Activated naive CD8-positive, alpha-beta T cell treated with anti-CD3 and anti-CD28 coated beads for 36 hours (primary cell): ENCODE measurements at places on chromosomes 16 and 17. TPM values are rescaled to one million over a fixed set of nuclear protein-coding genes. Genes with fewer than 3 reads are reported as not detected.

GRCh38 chr17:83144421-83145357, 65.3 kb downstream of the METRNL start:
- DNase-seq, result no peak

DNA sequence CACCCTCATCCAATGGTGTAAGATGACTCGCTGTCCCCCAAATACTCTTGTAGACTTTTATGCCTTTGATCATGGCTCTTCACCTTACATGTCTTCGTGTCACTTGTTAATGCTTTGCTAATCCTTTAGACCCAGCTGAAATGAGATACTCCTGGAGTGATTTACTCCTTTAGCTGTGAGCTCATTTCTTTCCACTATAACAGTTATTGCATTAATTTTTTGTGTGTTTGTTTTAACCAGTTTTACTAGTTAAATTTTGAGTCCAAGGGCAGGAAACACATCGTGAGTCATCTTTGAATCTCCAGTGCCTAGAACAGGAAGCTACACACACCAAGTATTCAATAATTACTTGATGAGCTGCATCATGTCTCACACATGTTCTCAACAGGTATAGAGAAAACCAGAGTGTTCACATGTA, 6.5 kb upstream of the CTCF start:
- no peak for DNase-seq

DNA sequence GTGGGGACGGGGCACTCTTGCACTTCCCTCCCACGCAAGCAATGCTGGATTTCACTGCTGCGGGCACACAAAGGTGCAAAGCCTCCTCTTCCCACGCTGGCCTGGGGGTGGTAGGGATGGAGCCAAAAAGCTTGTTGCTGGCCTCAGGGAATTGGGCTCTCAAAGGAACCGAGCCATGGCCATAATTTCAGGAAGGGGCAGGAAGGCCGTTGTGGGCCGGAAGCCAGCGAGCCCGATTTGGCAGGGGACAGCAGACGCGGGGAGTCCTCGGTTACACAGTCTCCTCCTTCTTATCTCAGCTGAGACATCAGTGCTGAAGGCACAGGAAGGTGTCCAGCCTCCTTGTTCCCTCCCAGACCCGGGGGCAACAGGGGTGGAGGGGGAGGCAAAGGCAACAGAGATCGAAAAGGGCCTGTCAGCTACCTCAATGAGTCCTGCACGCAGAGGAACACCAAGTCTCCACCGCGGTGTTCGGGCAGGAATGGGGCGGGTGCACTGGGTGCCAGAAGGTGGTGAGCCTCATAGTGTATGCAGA, 59.5 kb downstream of the SLFN11 start:
- peak; percentile 8 for DNase-seq

- DNase-seq, result no peak
Observed at GRCh38 chr17:74441537-74441936, 9.6 kb downstream of the GPRC5C start.

DNA sequence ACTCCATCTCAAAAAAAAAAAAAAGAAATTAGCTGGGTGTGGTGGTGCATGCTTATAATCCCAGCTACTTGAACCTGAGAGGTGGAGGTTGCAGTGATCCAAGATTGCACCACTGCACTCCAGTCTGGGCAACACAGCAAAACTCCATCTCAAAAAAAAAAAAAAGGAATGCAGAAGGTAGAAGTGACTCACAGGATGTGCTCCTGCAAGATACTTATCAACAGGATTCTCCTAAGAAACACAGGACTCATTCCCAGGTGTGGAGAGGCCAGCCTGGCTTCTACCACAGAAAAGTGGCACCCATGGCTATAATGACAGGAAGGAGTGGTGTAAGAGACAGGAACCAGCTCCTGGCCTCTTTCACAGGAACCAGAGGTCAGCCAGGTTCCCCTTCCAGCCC, 13.8 kb downstream of the ELMO3 start:
- no peak for DNase-seq

Gene C17orf113
- total RNA-seq, result 0.23 TPM

Gene GRAPL
- total RNA-seq, result 3.5 TPM

Gene SLC35G6
- total RNA-seq, result not detected

GRCh38 chr16:678209-678857, 1.9 kb upstream of the STUB1 start:
- no peak for DNase-seq

DNA sequence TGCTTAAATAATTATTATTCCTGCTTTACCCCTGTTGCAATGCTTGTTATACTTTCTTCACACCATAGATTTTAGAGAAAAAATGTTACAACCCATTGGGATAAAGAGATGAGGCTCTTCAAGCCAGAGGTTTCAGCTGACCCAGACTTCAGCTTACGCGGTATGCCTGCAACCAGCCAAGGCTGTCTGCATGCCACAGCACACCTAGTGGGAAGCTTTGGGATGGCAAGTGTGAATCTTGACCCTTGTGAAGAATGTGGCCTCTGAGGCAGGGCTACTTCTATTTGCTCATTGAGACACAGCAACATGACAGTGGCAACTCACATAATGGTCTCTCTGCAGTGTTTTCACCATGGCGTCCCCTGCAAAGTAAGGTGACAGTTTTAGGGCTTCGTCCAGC, 193.9 kb upstream of the PIRT start:
- no peak for DNase-seq

Gene UTS2R
- total RNA-seq, result not detected

DNA sequence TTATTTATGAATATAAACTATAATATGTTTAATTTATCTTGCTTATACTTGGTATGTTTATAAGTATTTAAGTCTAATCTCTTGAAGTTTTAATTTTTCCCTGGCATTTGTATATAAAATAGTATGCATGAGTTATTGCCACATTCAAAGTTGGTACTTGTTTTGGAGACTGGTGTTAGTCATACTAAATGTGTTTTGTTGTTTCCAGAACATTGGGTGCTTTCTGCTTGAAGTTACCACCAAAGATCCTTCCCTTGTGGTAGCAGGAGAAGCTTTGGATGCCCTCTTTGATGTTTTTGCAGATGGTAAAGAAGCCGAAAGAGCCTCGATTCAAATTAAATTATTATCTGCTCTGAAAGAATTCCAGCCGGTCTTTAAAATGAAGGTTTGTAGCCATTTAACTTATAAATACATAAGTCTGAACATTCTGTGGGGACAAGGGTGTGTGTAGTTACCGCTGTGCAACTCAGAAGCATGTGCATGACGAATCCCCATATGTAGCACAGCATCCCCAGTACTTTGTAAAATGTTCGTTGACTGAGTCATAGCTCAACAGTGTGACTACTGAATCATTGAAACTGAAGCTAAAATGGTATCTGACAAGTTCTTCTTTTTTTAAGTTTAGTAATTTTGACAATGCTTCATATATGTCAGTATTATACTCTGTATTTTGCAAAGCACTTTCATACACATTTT, 36.4 kb downstream of the HEATR3 start:
- DNase-seq, result no peak

DNA sequence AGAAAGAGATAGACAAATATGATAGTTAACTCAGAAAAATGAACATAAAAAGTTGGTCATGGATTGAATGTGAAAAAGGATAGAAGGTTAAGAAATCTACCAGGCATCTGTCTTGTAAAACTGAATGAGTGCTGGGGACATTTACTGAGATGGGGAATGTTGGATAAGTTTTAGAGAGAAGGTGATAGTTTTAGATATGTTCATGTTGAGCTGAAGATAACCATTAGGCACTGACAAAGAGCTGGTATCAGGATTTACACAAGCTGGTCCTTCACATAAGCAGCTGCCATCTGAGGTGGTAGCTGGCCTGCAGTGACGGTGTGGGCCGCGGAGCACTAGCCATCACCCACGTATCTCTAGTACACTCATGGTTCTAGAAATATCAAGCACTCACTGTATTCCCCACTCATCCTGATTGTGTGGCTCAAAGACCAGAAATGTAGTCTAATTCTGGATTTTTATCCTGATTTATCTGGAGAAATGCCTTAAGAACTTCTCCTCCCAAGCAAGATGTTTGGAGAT, 194.4 kb upstream of the KCNJ16 start:
- DNase-seq, result no peak

DNA sequence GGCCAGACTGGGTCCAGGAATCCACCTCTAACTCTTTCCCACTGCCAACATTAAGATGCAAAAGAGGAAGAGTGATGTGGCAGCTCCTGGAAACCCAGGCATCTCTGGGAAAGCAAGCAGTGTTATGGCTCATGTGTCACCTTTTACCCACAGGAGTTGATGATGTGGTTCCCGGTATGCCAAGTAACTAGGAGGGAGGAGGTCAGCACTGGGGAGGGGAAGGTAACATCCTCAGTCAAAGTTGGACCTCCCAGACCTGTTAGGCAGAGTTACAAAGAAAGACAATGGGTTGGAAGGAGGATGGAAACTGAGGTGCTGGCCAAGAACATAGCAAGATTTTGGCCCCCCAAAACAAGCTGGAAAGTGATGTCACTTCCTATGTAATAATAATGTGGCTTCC, 11.4 kb downstream of the KRABD2 start:
- no peak for DNase-seq

Gene SLC43A2
- 4.6 TPM for total RNA-seq

Gene LPO
- total RNA-seq, result not detected

DNA sequence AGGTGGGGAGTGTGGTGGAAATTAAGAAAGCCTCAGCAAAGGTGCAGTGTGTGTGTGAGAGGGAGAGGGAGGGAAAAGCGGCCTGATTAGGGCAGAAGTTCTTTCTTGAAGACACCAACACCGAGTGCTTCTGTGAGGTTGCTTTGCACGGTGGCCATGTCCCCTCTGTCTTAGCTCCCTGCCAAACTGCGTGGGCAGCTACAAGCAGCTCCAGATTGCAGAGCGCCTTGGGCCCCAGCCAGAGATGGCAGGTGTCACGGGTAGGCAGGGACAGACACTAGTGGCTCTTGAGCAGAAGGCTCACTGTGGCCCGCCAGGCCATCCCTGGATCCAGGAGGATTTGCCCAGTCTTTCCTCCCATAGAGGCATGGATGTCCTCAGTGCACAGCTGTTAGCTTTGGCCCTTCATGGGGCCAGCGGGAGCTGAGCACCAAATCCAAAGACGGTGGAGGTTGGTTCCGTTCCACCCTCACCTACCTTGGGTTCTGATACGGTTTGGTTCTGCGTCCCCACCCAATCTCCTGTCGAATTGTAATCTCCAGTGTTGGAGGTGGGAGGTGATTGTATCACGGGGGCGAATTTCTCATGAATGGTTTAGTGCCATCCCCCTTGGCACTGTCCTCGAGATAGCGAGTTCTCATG, 21.4 kb downstream of the KIAA0513 start:
- DNase-seq, result no peak

GRCh38 chr17:40864661-40865390, 2.2 kb downstream of the KRT12 start:
- DNase-seq, result no peak

- DNase-seq, result peak; percentile 65
Observed at GRCh38 chr17:29138184-29138955, 41.8 kb downstream of the MYO18A start.

GRCh38 chr16:4067262-4068001, 48.8 kb downstream of the ADCY9 start:
- no peak for DNase-seq

DNA sequence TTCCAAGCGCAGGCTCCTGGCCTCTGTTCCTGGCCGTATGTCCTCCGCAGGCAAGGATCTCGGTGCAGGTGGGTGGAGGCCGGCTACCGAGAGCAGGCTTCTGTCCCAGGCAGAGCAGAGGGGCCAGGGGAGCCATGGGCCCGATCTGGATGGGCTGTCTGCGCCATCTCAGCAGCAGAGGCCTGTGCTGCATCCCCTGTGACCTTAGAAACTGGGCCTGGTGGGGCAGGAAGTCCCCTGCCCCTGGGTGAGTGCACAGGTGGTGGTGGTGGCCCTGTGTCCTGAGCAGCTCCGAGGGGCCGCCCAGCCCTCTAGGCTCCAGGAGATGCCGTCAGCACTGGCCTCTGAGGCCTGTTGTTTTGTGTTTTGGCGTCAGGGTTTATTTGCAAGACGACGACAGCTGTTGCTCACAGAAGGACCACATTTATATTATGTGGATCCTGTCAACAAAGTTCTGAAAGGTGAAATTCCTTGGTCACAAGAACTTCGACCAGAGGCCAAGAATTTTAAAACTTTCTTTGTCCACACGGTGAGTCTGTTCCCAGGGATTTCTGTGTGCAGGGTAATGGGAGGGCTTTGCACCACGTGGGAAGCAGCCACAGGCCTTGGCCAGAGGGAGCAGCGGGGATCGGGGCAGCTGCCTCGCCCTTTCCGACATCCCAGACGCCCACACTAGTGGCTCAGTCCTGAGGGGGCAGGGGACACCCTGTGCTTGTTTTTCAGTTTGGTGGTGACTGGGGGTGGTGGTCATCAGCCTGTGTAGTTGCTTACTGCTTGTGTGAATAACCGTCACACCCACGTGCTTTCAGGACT, 59.1 kb downstream of the PDPK1 start:
- no peak for DNase-seq

Gene TAC4
- not detected for total RNA-seq

DNA sequence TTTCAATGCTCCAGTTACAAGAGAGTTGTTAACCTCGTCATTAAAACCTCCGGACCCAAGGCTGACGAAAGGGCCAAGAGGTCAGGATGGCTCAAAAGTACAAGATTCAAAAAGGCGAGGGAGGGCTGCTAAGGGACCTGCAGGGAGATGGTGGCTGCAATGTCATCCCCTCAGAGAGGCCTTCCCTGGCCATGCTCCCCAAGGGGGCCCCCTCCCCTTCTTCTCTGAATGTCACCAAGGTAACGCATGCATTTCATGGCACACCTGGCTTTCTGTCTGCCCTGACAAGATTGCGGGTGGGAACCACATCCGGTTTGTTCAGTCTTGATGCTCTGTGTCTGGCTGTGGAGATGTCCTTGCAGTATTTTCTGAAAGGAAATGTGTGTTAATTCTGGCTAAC, 89.9 kb downstream of the C16orf78 start:
- DNase-seq, result peak; percentile 75

GRCh38 chr17:44137891-44138709, 3.6 kb upstream of the HROB start:
- peak; percentile 79 for DNase-seq

Gene KAT8
- 48.9 TPM for total RNA-seq

- DNase-seq, result no peak
Observed at GRCh38 chr17:59851439-59852375, 41.0 kb downstream of the TUBD1 start.

DNA sequence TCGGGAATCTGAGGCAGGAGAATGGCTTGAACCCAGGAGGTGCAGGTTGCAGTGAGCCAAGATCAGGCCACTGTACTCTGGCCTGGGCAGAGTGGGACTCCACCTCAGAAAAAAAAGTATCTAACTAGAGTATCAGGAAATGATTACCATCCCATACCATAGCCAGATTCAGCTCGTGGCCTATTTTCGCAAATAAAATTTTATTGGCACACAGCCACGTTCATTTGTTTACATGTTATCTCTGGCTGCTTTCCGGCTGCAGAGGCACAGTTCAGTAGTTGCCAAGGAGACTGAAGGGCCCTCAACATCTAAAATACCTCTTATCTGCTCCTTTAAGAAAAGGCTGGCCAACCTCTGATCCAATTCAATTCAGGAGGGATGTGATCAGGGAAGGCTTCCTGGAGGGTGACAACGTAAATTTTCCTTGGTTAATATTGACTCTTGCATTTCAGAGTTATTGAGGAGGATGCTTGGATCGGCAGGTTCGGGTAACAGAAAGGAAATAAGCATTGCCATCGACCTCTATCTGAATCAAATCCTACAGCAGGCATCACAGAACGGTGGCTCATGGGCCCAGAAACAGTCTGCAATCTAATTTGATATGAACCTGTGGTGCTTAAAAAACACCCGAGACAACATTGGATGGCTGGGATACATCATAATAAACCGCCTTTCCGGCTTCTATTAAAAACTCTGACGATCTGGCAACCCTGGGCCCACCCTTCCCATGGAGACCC, 73.8 kb downstream of the XYLT1 start:
- DNase-seq, result no peak

GRCh38 chr17:81601525-81602120, 35.3 kb downstream of the NPLOC4 start:
- DNase-seq, result peak; percentile 18

GRCh38 chr17:81550830-81551457, 1.2 kb downstream of the FAAP100 start:
- DNase-seq, result no peak
